ENCODE measurements at places on chromosomes 5 and 9. TPM values are rescaled to one million over a fixed set of nuclear protein-coding genes. Genes with fewer than 3 reads are reported as not detected.

GRCh38 chr9:72441848-72442607, 77.0 kb upstream of the ZFAND5 start:
- H3K4me1 ChIP-seq, result peaks cover 19% of the 10 kb centered on the region
- peak; percentile 50 for DNase-seq
- H3K4me3 ChIP-seq, result no peak overlapping the region
- H3K27me3 ChIP-seq, result no peaks in the 10 kb centered on the region
- H3K36me3 ChIP-seq, result no peaks in the 10 kb centered on the region
- no peak overlapping the region for H3K27ac ChIP-seq

- no peaks in the 10 kb centered on the region for H3K27me3 ChIP-seq
- DNase-seq, result no peak
- H3K4me1 ChIP-seq, result no peaks in the 10 kb centered on the region
- H3K4me3 ChIP-seq, result no peak overlapping the region
- no peaks in the 10 kb centered on the region for H3K36me3 ChIP-seq
These were observed 236.2 kb downstream of the IRX2 start for GRCh38 chr5:2515180-2515764.

- DNase-seq, result no peak
- H3K4me3 ChIP-seq, result no peak overlapping the region
- H3K27ac ChIP-seq, result no peak overlapping the region
These were observed 5.3 kb downstream of the RAB14 start for GRCh38 chr9:121196389-121196788.

TMEM174 gene
- not detected for total RNA-seq

- no peaks in the 10 kb centered on the region for H3K27me3 ChIP-seq
- peaks cover 32% of the 10 kb centered on the region for H3K4me1 ChIP-seq
- no peak overlapping the region for H3K4me3 ChIP-seq
- H3K27ac ChIP-seq, result no peak overlapping the region
These were observed 2.5 kb downstream of the FEM1C start for GRCh38 chr5:115542086-115542485.

- H3K27ac ChIP-seq, result no peak overlapping the region
- H3K4me3 ChIP-seq, result no peak overlapping the region
These were observed 6.4 kb upstream of the PAEP start for GRCh38 chr9:135555203-135555602.

DNA sequence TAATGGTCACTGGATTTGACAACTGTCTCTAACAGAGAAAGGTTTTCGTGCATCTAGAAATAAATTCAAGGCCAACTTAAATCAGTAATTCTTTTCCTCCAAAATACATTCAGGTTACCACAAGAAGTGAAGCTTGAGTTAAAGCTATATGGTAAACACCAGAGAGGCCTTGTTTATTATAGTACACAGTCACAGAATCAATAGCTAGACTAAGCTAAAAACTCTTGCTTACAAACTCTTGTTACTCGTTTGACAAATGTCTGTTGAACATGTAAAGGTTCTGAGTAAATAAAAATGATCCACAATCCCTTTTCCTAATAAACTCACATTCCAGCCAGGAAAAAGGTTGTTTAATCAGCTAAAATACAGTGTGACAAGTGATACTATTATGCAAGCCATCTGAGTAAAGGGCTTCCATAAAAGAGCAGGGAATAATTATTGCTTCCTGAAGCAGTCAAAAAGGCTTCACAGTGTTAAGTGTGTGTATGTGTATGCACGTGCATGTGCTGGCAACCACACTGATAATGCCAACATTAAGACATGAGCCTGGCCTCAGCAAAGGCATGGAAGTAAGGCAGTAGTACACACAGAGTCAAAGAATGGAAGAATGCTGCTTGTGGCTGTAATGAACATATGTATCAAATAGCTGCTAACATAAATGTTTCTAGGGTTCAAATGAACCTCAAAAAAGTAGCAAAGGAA, 12.8 kb downstream of the PTAR1 start:
- no peak for DNase-seq
- no peaks in the 10 kb centered on the region for H3K4me1 ChIP-seq
- H3K27me3 ChIP-seq, result no peaks in the 10 kb centered on the region
- no peaks in the 10 kb centered on the region for H3K36me3 ChIP-seq
- H3K4me3 ChIP-seq, result no peak overlapping the region

DNA sequence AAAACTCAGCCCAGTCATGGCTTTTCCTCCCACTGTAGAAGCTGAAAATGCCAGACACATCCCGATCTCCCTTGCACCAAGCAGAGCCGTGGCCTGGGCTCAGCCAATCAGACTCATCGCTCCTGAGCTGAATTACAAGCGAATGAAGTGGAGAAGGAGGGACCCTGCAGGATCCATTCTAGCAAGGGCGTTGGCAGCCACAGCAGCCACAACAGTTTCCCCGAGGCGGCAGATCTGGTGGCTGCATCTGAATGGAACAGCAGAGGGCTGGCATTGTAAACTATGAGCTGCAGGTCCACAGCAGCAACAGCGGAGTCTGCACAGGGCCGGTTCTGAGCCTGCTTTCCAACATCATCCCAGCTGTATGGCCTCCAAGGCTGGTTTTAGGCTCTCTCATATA, 23.8 kb downstream of the ALG2 start:
- no peak overlapping the region for H3K27ac ChIP-seq
- no peak overlapping the region for H3K4me3 ChIP-seq
- DNase-seq, result no peak
- H3K4me1 ChIP-seq, result no peaks in the 10 kb centered on the region
- no peaks in the 10 kb centered on the region for H3K36me3 ChIP-seq

- H3K27ac ChIP-seq, result no peak overlapping the region
- H3K27me3 ChIP-seq, result 0 out of 2 replicates have a peak, but pooled peaks cover 4% of the 10 kb centered on the region
- H3K4me1 ChIP-seq, result no peaks in the 10 kb centered on the region
- no peaks in the 10 kb centered on the region for H3K36me3 ChIP-seq
- H3K4me3 ChIP-seq, result no peak overlapping the region
These were observed 89.0 kb downstream of the CAMK4 start for GRCh38 chr5:111313017-111313724.

DNA sequence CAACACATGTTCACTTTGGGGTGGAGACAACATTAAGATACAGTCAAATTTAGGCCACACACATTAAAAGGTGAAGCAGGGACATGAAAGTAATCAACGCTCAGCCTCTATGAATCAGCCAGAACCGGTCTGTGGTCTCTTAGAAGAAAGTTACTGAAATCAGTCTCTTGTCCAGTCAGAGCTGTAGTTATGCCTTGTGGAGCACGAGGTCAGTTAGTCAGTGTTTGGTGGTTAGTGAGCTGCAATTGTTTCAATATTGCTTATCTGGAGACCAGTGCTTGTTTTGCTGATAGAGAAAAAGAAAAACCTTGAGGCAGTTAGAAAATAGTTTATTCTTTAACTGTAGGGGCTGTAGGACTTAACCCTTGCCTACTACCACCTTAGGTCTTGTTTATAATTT, 157.8 kb upstream of the RASEF start:
- H3K4me3 ChIP-seq, result no peak overlapping the region
- DNase-seq, result no peak
- peaks cover 9% of the 10 kb centered on the region for H3K27me3 ChIP-seq
- no peaks in the 10 kb centered on the region for H3K36me3 ChIP-seq

TAF9 gene
- total RNA-seq, result 92.0 TPM

NPR3 gene
- 0.39 TPM for total RNA-seq

NOTCH1 gene
- 36.2 TPM for total RNA-seq

GRCh38 chr9:1938675-1939170, 76.4 kb upstream of the SMARCA2 start:
- H3K27ac ChIP-seq, result no peak overlapping the region
- no peak for DNase-seq
- H3K36me3 ChIP-seq, result no peaks in the 10 kb centered on the region

TICAM2 gene
- 2.9 TPM for total RNA-seq
